Type B pancreatic cell (in vitro differentiated cells): ENCODE measurements at places on chromosomes 6 and 20. TPM values are rescaled to one million over a fixed set of nuclear protein-coding genes. Genes with fewer than 3 reads are reported as not detected.

The TSHZ2 gene
- total RNA-seq, result 17.6 and 45.5 TPM in 2 replicates

The PET117 gene
- 17.8 and 18.7 TPM in 2 replicates for total RNA-seq

DNA sequence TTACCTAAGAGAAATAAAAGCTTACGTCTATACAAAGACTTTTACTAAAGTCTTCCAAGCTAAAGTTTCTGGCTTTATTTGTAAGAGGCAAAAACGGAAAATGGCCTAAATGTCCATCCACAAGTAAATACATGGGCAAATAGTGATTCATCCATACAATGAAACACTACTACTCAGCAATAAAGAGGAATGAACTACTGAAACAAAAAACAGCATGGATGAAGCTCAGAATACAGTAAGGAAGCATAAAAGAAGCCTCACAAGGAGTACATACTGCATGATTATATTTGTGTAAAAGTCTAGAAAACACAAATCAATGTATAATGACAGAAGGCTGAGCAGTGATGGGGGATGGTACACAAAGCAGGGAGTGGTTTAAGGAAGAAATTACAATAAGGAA is 84.7 kb downstream of the F13A1 start:
- no peak for DNase-seq

- no peak for DNase-seq
These were observed 362.5 kb downstream of the PREX1 start for GRCh38 chr20:48465271-48465670.

- DNase-seq, result no peak
These were observed 30.2 kb upstream of the LAMA4 start for GRCh38 chr6:112284603-112285002.

The GJA10 gene
- total RNA-seq, result not detected in 2 replicates

The ULBP1 gene
- total RNA-seq, result 0.48 and 8.2 TPM in 2 replicates

- no peak for DNase-seq
These were observed 34.5 kb upstream of the PDE7B start for GRCh38 chr6:135817035-135817434.

DNA sequence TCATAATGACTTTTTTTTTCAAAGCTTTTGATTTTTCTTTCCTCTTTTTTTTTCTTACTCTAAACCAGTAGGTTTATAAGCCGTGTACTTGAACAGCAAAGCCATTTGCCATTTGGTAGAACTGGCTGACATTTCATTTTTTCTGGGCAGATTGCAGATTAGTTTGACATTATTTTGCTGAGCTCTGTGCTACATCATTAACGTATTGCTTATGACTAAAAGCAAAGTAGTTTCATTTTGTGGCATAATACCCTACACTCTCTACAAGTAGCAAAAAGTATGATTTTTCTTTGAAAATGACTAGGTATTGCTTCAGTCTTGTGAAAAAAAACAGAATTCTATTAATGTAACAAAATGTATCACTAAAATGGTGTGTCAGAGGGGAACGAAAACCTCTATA is 141.3 kb downstream of the GRIK2 start:
- no peak for DNase-seq

DNA sequence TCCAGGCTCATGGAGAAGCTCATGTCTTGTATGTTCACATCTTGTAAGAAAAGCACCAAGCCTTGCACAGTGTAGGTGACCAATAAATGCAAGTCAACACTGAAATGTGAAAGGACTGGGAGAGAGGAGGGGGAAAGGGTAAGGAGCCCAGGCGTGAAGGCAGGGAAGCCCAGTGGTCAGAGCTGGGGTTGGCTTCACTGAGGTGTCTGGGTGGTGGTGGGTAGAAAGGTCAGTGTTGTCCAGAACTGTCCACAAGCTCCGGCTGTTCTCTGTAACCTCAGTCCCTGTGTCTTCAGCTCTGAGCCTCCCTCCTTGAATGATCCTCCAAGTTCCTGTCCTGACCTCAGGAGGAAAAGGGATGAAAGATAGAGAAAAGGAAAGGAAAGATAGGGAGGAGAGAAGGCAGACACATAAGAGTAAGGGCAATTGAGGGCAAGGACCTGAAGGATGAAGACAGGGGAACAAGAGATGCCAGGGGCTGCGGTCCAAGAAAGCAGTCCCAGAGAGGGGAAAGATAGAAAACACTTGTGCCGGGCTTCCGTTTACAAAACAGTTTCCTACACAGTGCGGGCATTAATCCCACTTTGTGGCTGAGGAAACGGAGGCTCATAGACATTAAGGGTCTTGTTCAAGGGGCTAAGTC is 2.4 kb upstream of the TNXB start:
- no peak for DNase-seq

The GLP1R gene
- 1.6 and 4.3 TPM in 2 replicates for total RNA-seq

- DNase-seq, result no peak
These were observed 520.6 kb downstream of the HDGFL1 start for GRCh38 chr6:23089981-23090380.

GRCh38 chr6:135922746-135923145 is 71.2 kb downstream of the PDE7B start:
- no peak for DNase-seq

The NOTCH4 gene
- 1.5 and 1.9 TPM in 2 replicates for total RNA-seq

DNA sequence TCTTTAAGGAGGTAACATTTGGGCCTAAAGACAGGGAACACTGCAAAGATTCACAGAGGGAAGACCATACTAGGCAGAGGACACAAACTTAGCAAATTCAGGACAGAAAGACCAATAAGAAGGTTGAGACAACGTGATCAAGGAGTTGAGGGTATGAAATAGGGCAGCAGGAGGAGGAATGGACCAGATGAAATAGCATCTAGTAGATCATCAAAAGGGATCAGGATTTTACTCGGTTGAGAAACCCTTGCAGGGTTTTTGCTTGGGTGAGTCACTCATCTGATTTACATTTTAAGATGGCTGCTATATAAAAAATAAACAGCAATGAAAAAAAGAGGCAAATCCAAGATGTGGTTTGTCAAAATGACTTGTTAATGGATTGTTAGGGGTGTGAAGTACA is 4.7 kb downstream of the BCLAF1 start:
- DNase-seq, result no peak

GRCh38 chr6:94487371-94487770 is 1068.0 kb upstream of the EPHA7 start:
- DNase-seq, result no peak

The RNF182 gene
- total RNA-seq, result 2.8 and 12.3 TPM in 2 replicates

The CLPSL1 gene
- not detected in 2 replicates for total RNA-seq

The TRAPPC3L gene
- 0.27 and 0.31 TPM in 2 replicates for total RNA-seq

The BMP5 gene
- total RNA-seq, result 5.6 and 12.4 TPM in 2 replicates

- DNase-seq, result no peak
These were observed 98.0 kb downstream of the DACT2 start for GRCh38 chr6:168221497-168222079.

The MYCT1 gene
- total RNA-seq, result not detected in 2 replicates

DNA sequence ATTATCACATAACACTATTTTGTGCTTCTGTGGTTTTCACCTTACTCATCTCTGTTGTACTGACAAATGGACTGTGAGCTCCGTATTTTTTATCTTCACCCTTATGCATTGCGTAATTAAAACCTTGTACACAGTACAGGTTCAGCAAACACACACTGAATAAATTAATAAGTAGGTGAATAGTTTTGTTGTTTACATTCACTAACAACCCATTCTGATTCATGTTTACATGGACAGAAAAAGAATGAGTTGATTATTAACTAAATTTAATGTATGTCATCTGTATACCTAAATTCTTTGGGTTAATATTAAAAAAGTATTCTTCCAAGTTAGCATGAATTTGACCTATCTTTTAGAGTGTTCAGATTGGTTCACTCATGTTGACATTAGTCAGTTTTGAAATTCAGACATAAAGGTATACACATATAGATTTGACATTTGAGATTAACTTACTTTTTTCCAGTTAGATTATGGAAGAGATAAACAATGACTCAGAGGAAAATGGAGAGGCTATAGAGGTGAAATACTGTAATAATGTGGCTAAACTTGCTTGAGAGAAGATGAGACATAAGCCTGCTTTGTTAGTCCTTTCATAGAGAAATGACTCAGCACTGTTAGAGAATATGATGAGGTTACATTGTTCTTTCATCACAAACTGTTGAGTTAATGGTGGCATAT is 541.7 kb upstream of the FLRT3 start:
- DNase-seq, result no peak

The ARFGAP1 gene
- total RNA-seq, result 132 and 141 TPM in 2 replicates

The C6orf118 gene
- 0.50 and 6.1 TPM in 2 replicates for total RNA-seq

DNA sequence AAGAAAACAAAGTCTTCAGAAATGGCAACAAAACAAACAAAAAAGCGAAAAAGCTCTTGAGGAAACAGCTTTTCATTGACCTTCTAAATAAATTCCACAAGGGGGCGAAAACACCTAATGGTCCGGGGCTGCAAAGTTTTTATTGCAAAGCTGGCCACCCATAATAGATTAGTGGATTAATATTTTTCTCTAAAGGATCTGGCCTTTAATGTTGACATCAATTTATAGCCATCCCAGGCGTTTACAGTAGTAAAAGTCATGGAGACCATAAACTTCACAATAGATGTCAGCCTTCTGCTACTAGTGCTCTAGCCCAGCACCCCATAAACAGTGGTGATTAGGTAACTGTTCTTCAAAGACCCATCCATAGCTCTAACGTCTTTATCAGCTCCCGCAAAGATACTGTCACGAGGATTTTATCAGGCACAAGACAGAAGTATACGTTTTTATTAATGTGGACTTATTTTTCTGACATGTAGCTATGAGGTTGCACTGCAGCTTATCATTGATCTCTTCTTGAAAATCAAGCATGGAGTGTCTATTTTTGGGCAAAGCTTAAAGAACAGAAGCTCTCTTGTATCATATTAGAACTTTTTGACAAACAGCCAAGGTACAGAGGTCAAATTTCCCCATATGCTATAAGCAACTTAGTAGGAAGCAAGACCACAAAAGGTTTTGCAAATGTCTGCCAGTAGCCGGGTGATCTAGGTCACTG is 4.7 kb downstream of the CITED2 start:
- no peak for DNase-seq

The ECHDC1 gene
- total RNA-seq, result 40.5 and 48.4 TPM in 2 replicates

GRCh38 chr6:48817333-48818051 is 645.6 kb downstream of the MMUT start:
- no peak for DNase-seq

DNA sequence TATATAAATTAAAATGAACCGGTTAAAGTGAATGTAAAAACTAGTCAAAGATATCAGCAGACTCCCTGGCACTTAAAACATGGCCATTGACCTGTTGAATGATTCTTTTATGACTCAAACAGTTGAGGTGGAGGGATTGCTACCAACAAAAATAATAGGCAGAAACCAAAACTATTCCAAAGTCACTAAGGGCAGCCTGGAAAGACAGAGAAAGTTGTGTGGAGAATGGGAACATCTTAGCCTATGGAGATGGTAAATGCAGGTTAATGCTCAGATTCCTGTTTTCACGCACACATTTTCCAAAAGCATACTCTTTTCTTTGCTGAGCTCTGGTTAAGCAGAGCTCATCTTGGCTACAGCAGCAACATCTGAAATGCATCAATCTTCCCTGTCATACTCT is 553.5 kb downstream of the HACE1 start:
- DNase-seq, result no peak

The COL9A3 gene
- 8.8 and 21.2 TPM in 2 replicates for total RNA-seq

GRCh38 chr6:129785047-129785755 is 75.2 kb upstream of the ARHGAP18 start:
- DNase-seq, result no peak

The SPDEF gene
- total RNA-seq, result 0.62 and 1.6 TPM in 2 replicates

The ZBTB22 gene
- total RNA-seq, result 21.1 and 22.2 TPM in 2 replicates

The LY6G6F gene
- total RNA-seq, result not detected in 2 replicates

DNA sequence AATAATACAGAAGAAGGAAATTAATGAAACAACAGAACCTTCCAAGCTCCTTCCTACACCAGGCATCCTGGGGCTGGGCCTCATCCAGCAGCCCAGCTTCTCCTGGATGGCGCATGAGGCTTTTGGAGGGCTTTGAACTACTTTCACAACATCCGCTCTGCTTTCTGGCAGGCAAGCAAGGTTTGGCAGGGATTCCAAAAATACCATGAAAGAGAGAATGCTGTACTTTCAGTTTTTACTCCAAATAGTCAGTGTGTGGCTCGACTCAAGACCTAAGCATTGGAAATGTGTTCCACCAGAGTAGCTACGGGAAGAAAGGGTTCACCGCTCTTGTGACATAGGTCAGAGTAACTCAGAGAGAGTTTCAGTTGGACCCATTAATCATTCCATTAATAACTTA is 125.4 kb downstream of the OPRM1 start:
- no peak for DNase-seq

DNA sequence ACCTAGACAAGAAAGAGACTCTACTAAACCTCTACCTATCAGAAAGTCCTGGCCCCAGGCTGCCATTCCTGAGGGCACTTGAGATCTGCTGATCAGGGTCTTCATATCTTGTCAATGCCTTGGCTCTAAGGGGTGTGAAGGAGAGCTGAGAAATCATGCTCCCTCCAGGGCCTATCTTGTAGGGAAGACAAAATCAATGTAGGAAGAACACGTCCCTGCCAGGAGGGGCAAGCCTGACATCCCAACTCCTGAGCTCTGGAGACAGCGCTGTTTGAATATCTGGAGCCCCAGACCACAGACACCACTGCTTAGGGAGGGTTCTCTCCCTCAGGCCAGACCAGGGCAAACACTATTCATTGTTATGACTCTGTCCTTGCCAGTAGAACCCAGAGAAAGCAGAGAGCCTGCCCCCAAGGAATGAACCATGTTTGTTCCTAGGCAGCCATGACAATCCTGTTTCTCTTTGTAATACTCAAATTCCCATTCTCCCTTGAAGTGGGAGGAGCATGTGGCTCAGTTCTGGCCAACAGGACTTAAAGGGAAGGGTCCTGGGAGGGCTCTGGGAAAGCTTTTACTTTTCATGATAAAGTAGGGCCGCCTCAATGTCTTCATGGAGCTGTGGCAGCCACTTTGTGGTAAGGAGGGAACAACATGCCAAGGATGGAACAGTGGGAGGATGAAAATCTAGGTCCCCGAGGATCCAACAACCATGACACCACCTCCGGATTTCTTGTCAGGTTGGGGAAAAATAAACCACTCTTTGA is 1.8 kb upstream of the FASTKD5 start:
- DNase-seq, result no peak

GRCh38 chr6:116316772-116317467 is 37.2 kb upstream of the TSPYL1 start:
- DNase-seq, result no peak
